ENCODE measurements at places on chromosomes 2 and 18.

DNA sequence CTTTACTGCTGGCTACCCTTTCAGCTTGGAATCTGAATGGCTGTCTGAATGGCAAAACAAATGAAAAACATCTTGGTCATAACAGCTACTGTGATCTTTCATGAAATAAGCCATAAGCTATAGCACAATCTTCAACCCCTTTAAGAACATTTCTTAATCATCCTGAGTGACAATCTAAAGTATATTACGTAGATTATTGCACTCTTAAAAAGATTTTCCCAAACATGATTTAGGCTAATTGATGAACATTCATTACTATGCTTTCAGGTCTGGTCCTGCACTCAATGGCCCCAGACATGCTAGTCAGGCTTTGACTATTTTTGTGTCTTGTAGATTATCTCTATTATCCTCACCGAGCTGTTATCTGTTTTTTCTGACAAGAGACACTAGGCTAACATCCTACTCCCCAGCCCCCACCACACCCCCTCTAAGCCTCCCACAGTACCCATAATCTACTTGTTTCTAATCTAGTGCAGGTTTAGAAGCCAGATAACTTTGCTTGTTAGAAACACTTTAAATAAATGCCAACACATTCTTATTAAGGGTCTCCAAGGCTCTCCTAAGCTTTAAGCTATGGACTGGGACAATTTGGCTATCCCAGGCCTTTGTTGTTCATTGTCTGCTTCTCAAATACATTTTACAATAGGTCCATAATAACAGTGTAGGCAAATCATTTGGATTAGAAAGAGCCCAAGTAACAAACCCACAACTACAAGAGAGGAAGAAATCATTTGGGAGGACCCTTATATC is 4.2 kb downstream of the SMAD2 start:
- no peak for DNase-seq

GRCh38 chr2:88808083-88808482 is 116.6 kb downstream of the RPIA start:
- no peak for DNase-seq

- DNase-seq: no peak
Observed at GRCh38 chr2:215479536-215480240, 43.8 kb upstream of the FN1 start.

GRCh38 chr2:177241711-177242120 is 22.8 kb downstream of the NFE2L2 start:
- no peak for DNase-seq

DNA sequence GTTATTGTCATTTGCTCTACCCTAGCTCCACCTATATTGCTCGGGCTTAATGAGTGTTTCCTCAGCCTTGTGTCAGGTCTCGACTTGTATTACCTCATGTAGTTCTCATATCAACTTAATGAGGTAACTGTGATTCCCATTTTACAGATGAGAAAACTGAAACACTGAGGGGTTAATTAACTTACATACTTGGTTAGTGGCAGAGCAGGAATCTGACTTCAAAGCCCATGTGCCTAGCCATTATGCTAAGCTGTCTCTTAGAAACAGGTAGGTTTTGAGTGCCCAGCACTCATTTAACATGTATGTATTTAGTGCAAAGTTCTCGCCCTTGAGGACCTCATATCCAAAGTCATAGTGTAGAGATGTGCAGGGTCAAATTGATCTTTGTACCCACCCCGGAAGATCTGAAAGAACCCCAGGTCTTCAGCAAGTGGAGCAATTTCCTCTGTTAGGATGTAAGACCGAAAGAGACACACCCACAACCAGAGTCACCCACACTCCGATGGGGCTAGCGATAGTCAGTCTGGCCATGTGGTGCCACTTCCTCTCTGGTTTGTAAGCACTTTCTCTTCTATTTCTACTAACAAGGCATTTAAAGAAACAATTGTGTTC is 121.0 kb upstream of the SLC39A10 start:
- peak; percentile 32 for DNase-seq

DNA sequence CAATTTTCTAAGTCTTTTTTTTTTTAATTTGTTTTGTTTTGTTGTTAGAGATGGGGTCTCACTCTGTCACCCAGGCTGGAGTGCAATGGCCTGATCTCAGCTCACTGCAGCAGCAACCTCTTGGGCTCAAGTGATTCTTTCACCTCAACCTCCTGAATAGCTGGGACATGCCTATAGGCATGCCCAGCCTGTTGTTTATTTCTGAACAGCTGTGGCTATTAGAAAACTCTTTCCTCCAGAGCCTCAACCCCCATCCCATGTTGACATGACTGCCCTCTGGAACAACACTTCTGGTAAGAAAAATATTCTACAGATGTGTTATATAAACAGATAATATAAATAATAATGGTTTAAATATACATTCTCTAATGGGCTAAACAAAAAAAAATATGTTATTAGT is 44.4 kb upstream of the TWSG1 start:
- DNase-seq: no peak

- DNase-seq: no peak
Observed at GRCh38 chr18:24831871-24832665, 371.6 kb downstream of the HRH4 start.

DNA sequence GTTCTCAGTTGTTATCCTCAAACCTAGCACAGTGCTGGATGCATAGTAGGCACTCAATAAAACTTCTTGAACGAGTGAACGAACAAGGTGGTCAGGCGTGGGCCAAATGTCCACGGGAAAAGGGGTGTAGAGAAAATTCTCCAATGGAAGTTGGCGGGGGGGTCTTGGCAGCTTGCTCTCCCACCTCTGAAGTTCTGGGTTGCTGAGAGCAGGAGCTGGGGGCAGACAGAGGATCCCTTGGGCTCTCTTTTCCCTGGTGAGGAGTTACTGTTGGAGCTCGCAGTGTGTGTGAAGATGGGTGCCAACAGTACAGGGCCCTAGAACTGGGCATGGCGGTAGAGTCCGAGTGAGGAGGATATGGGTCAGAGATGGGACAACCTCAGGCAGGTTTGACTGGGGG is 2.3 kb upstream of the CRYBA2 start:
- no peak for DNase-seq

- no peak for DNase-seq
Observed at GRCh38 chr2:134564549-134564948, 154.3 kb downstream of the TMEM163 start.

- DNase-seq: no peak
Observed at GRCh38 chr2:183991968-183992367, 606.4 kb upstream of the ZNF804A start.

DNA sequence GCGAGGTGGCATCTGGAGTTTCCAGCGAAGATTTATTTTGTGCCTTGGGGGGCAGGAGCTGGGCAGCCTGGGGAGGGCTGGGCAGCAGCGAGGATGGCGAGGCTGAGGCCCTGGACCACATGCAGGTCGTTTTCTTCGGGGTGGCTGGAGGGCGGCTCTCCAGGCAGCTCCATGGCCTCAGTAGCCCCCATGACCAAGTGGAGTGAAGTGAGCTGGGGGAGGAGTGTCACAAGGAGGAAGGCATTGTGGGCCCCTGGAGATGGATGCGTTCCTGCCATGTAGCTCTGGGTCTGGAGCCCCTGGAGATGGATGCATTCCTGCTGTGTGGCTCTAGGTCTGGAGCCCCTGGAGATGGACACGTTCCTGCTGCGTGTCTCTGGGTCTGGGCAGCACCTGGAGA is 40.4 kb downstream of the SH3BP4 start:
- no peak for DNase-seq

DNA sequence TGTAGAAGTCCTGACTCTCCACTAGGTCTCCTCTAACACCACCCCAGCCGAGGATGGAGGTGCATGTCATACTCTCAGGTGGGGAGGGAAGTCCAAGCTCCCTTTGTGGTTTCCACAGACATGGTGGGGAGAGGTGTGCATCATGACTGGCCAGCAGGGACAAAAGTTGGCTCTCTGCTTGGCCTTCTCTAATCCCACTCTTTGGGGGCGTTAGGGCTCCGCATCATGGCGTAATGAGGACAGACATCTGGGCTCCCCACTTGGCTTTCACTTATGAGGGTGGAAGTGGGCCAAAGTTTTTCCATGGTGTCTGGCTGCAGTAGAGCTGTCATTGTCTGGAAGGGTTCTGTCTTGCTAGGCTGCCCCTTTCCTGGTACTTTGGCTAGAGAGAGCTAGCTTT is 80.7 kb upstream of the DAPL1 start:
- DNase-seq: no peak

DNA sequence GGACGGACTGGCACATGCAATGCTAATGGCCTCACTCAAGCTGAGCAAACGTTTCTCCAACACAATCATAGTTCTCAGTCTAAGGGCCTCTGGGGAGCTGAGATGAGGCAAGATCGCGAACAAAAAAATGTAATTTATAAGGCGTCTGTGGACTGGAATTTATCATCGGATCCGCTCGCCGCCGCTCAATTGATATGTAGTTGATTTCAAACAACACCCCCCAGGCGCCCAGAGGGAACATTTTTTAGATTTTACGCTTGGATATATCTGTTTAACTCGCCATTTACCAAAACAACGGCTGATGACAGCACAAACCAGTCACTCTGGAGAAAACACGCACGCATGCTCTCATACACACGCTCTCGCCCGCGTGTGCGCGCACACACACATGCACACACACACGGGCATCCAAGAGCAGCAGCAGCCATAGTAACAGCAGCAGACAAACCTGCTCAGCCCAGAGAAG is 335.8 kb downstream of the SMAD2 start:
- no peak for DNase-seq

GRCh38 chr2:45435316-45435715 is 175.8 kb downstream of the SRBD1 start:
- no peak for DNase-seq

DNA sequence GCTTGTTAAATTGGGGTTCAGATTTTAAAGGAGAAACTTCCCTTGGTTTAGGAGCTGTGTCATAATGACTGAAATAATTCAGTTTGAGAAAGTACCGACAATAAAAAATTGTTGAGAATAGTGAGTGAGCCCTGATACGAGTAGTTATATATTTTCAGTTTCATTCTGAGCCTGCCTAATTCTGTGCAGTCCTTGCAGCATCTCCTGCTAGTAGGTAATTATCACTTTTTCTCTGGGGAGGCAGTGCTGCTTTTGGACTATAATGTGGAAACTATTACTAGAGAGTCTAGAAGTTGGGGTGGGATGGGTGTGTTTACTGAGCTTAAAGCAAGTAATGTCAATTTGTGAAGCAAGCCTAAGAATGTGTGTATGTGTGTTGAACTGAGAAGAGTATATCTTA is 21.7 kb downstream of the ZNF638 start:
- DNase-seq: no peak

GRCh38 chr2:80852079-80852807 is 547.7 kb upstream of the LRRTM1 start:
- no peak for DNase-seq

All from stimulated activated CD4-positive, alpha-beta T cell treated with anti-CD3 and anti-CD28 coated beads, Interleukin-15, amount 100 ng/mL, for 1 hour (primary cell).